Transverse colon (tissue), 4 donors: ENCODE measurements at places on chromosomes 12 and 14. TPM values are rescaled to one million over a fixed set of nuclear protein-coding genes. Genes with fewer than 3 reads are reported as not detected.

Gene SIX1
- 0.14 TPM for total RNA-seq

DNA sequence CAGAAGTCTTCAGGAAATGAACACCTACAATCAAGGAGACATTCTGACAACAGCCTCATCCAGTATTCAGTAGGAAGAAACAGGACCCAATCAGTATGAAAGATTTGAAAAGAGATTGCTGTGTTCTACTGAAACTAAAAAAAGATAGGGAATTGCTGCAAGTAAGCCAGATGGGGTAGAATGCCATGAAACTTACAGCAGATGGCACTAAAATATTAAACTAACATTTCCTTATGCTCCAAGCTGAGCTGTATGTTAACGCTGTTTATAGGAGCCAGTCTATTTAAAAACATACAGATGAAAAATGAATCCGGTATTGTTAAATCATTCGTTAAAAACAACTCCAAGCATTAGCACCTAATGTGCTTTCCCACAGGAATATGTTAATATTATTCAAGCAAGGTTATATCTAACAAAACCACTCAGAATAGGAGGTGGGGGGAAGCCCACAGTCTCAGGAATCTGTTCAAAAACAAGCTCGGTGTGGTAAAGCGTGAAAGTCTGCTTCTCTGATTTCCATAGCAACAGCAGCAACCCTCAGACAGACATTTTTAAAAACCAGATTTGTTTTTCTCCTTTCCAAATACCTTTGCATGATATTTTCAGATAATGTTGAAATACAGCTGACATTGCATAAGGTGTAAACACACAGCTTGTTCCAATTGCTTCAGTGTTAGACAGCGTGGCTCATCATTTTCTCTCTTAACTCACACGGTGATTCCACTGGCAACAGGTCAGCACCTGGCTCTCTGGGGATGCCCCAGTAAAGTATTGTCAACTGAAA, 131.4 kb upstream of the CCDC175 start:
- no peak for DNase-seq
- no peak overlapping the region for H3K4me3 ChIP-seq
- H3K36me3 ChIP-seq, result no peaks in the 10 kb centered on the region
- H3K4me1 ChIP-seq, result no peaks in the 10 kb centered on the region
- no peaks in the 10 kb centered on the region for H3K27me3 ChIP-seq
- H3K27ac ChIP-seq, result no peak overlapping the region

GRCh38 chr14:99726538-99727095, 42.5 kb downstream of the CYP46A1 start:
- no peak for DNase-seq
- H3K27ac ChIP-seq, result no peak overlapping the region
- H3K27me3 ChIP-seq, result peaks cover 14% of the 10 kb centered on the region
- no peaks in the 10 kb centered on the region for H3K36me3 ChIP-seq
- peaks cover 12% of the 10 kb centered on the region for H3K4me1 ChIP-seq
- H3K4me3 ChIP-seq, result no peak overlapping the region

DNA sequence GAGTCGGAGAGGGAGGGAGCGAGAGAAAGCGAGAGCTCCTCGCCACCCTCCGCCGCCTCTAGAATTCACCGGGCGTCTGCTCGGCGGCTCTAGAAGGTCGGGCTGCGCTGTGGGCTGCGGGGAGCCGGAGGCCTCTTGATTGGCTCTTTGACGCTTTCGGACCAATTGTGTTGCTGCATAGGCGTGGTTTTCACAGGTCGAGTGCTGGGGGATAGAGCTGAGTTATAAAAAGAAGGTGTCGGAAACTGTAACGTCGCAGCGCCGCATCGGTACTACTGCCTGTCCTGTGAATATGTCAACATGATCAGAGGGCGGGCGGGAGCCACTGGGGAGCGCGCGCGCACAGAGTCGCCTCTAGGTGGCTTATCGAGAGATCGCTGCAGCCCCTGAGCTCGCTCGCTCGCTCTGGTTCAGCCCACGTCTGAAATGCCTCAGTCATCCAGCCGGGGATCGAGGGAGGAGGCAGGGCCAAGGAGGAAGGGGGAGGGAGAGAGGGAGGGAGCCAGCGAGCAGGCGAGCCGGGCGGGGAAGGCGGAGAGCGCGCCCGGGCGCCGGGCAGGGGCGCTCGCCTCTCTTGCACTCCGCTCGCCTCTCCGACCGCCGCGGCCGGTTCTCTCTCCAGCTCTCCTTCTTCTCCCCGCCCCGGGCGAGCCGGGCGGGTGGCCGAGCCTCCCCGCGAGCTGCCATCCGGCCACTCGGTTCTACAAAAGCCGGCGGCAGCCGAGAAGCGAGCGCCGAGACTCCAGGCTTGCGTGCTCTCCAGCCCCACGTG, at the start of gene TBX3:
Gene TBX3, minus strand, starts transcription at position 78 of the 772 bp plus-strand sequence. CDS start 975 bp downstream, outside the sequence.
- peak within 1 kb of the TSS; percentile 56 for H3K4me3 ChIP-seq
- no peaks in the 10 kb centered on the region for H3K36me3 ChIP-seq
- H3K27me3 ChIP-seq, result peaks cover 52% of the 10 kb centered on the region

Gene VAMP1
- 23.1 TPM for total RNA-seq

Gene RBM19
- 31.8 TPM for total RNA-seq

GRCh38 chr12:88552610-88553079, 27.6 kb downstream of the KITLG start:
- DNase-seq, result no peak
- peaks cover 18% of the 10 kb centered on the region for H3K4me1 ChIP-seq
- peak overlapping the region; percentile 47 for H3K27ac ChIP-seq
- H3K36me3 ChIP-seq, result no peaks in the 10 kb centered on the region
- no peak overlapping the region for H3K4me3 ChIP-seq
- no peaks in the 10 kb centered on the region for H3K27me3 ChIP-seq

DNA sequence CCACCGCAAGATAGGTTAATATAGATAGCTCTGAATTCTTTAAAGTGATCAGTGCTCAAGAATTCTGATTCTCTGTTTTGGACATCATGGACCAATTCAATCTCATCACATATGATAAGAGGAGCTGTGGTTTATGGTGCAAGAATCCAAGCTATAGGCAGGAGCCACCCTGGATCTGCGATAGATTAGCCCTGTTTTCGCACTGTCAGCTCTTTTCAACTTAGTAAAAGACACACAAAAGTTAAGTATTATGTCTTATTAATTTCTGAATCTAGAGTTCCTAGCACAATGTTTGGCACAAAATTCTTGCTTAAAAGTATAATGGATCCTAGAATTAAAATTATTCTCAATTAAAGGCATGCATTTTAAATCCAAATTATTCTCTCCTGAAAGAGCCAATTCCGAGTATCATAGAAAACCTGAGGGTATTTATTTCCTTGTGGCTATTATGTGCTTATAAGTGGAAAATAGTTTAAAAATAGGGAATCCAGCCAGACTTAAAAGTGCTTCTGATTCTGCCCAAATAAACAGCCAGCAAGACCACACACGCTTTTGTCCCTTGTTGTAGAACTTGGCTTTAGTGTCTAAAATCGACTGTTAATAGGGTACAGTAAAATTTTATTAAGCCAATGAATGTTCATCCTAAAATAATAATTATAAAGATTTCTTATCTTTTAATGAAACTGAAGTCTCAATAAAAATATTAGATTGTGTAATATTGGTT, 184.9 kb upstream of the FLRT2 start:
- no peak for DNase-seq
- H3K36me3 ChIP-seq, result no peaks in the 10 kb centered on the region
- no peaks in the 10 kb centered on the region for H3K27me3 ChIP-seq
- H3K27ac ChIP-seq, result no peak overlapping the region
- H3K4me1 ChIP-seq, result no peaks in the 10 kb centered on the region

Gene ETNK1
- 129 TPM for total RNA-seq

DNA sequence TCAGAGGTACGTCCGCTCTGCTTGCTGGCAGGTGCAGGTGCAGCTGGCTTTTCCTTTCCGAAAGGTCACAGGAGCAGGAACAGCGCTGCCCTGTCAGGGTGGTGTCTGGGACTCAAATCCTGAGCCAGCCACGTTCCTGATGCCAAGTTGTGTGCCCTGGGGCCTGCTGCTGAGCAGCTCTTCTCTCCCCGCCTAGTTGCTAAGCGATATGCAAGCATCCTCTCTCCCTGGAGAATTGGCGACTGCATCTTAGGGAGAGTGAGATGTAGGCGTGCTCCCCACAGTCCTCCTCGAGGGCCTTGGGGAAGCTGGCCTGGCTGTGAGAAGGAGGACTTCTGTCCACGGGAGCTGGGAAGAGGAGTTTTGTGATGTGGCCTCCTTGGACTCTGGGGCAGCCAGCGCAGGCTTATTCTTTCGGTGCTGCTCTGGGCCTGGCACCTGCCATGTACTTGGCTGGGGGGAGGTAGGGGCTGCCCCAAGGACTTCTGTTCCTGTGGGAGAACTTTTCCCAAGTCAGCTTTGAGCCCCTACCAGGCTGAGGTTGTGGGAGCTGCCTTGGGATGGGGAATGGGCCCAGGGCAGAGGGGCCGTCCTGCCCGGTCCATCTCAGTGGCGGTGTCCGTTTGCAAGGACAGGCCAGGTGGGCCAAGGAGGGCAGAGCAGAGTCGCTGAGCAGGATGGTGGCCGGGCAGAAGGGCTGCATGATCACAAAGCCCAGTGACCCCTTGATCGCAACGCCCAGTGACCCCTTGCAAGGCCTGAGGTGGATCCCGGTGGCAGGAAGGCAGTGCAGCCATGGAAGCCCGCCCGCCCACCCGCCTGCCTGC, 183.5 kb downstream of the ADGRD1 start:
- H3K4me1 ChIP-seq, result peaks cover 2% of the 10 kb centered on the region
- no peaks in the 10 kb centered on the region for H3K27me3 ChIP-seq
- H3K36me3 ChIP-seq, result no peaks in the 10 kb centered on the region
- H3K27ac ChIP-seq, result no peak overlapping the region
- no peak for DNase-seq

Gene MYF6
- not detected for total RNA-seq

Gene C12orf54
- not detected for total RNA-seq

Gene BEGAIN
- 2.5 TPM for total RNA-seq

DNA sequence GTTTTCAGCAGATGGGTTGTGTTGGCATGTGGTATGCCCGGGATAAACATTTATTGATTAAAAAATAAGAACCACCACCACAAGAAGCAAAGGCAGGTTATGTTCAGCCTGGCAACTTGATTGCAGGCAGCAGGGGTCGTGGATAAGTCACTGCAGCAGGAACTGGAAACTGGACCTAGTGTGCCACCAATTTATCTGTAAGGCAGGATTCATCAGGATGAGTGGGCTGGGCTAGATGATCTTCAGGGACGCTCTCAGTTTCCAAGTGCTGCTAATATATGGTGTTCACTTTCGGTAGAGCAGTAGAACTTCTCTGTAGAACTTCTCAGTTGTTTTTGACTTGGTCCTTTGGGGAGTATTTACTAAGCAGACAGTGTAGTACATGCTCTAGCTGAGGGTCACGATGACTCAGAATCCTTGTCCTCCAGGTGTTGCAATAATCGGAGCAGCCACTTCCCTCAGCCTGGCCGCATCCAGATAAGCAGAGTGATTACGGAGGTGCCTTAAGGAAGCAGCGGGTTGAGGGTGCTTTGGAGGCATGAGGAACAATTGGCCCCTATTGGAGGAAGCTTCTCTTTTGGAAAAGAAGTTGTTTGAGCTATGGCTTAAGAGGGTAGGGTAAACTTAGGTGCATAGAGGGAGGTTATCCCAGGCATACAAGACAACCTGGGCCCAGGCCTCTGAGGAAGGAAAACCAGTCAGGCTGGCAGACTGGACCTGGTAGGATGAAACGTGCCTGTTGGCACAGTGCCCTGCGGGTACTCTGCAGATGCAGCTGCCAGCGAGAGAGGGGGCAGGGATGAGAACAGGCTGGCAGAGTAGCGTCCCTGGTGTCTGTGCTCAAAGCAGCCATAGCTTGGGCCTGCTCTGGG, 104.0 kb downstream of the GPR135 start:
- no peak overlapping the region for H3K4me3 ChIP-seq
- H3K4me1 ChIP-seq, result peaks cover 15% of the 10 kb centered on the region
- no peaks in the 10 kb centered on the region for H3K27me3 ChIP-seq
- peak overlapping the region; percentile 59 for H3K27ac ChIP-seq

DNA sequence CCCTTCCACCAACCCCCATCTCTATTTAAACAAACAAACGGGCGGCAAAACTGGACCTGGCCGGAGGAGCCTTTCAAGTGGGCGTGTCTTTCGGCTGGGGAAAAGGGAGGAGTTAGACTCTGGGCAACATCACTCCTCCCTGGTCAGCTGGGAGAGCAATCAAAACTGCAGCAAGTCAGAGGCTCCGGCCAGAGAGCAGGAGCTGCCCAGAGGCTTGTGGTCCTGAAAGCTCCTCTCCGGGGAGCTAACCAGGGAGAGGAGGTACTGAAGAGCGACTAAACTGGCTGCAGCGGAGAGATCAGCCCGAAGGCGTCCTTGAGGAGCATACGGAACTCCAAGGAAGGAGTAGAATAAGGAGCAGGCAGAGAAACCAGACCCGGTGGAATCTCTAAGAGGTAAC, at the start of gene NEUROD4:
Gene NEUROD4, plus strand, starts transcription at position 191 of the 400 bp plus-strand sequence. CDS start 6,466 bp downstream, outside the sequence.
- H3K4me1 ChIP-seq, result peaks cover 7% of the 10 kb centered on the region
- no peaks in the 10 kb centered on the region for H3K36me3 ChIP-seq
- no peak within 1 kb of the TSS for H3K27ac ChIP-seq
- peaks cover 47% of the 10 kb centered on the region for H3K27me3 ChIP-seq
- no peak for DNase-seq

Gene TGM1
- 96.5 TPM for total RNA-seq

DNA sequence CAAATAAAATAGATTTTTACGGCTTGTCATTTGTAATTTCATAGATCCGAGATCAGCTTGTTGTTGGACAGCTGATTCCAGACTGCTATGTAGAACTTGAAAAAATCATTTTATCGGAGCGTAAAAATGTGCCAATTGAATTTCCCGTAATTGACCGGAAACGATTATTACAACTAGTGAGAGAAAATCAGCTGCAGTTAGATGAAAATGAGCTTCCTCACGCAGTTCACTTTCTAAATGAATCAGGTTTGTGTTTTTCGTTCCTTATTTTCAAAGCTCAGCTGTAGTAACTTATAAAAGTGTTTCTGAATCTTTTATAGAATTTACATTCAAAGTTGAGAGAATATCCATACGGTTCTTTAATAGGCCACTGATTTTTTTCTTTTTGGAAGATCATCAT, 89.1 kb downstream of the LRRK2 start:
- no peak overlapping the region for H3K4me3 ChIP-seq
- H3K27ac ChIP-seq, result no peak overlapping the region
- H3K4me1 ChIP-seq, result no peaks in the 10 kb centered on the region
- H3K27me3 ChIP-seq, result no peaks in the 10 kb centered on the region
- no peaks in the 10 kb centered on the region for H3K36me3 ChIP-seq

Gene WIF1
- not detected for total RNA-seq

GRCh38 chr12:71333418-71333817, 106.2 kb upstream of the LGR5 start:
- H3K36me3 ChIP-seq, result no peaks in the 10 kb centered on the region
- no peak overlapping the region for H3K27ac ChIP-seq
- DNase-seq, result no peak
- H3K4me1 ChIP-seq, result no peaks in the 10 kb centered on the region

DNA sequence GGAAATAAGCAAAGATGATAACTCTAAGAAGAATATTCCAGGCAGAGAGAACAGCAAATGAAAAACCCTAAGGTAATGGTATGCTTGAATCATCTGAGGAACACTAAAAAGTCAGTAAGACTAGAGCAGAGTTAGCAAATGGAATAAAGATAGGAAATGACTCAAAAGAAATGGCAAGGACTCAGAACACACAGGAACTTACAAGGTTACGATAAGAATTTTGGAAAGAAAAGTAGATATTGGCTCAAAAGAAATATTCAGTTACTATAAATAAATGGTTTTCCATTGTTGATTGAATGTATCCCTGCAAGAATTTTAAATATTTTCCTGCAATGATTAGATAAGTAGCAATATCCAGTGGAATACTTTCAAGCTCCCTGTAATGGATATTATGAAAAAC, 705.8 kb downstream of the C12orf50 start:
- no peaks in the 10 kb centered on the region for H3K4me1 ChIP-seq
- DNase-seq, result no peak
- no peak overlapping the region for H3K27ac ChIP-seq
- no peaks in the 10 kb centered on the region for H3K27me3 ChIP-seq
- no peaks in the 10 kb centered on the region for H3K36me3 ChIP-seq
- no peak overlapping the region for H3K4me3 ChIP-seq
